ENCODE measurements at places on chromosomes 1 and 21.

GRCh38 chr1:180312926-180313325 lies 82.9 kb downstream of the LHX4 start:
- DNase-seq = no peak

DNA sequence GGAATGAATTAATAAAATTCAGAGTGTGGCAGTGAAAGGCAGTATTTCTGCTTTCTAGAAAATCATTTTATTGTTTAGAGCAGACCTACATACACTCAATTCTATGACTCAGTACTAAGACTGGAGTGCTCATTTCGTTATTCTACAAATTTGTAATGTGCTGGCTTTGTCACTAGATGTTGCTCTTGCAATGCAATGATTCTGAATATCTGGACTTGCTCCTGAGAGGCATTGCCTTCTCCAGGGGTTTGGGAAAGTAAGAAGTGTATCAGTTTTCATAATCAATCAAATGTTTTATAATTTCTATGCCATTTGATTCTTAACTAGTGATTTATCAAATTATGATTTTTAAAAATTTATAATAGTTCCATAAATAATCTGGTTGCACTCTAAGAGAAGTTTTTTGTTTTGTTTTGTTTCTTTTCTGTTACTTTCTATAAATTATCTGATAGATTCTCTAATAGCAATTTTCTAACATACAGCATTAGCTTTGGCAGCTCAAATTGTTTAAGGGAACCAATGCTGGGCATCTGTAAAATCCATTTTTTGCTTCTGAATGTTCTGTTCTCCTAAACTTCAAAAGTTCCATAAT lies 280.5 kb upstream of the SGIP1 start:
- peak; percentile 23 for DNase-seq

- DNase-seq = no peak
Measured at GRCh38 chr1:50425376-50426107, 2.3 kb upstream of the DMRTA2 start.

GRCh38 chr1:39539252-39539790 lies 37.3 kb downstream of the PABPC4 start:
- DNase-seq = no peak

Measured in NCI-H187 (cell line).